ENCODE measurements at places on chromosomes 11 and 22.

GRCh38 chr11:100525635-100526034 lies 161.5 kb upstream of the ARHGAP42 start:
- no peak for DNase-seq

- DNase-seq = no peak
These were observed 57.9 kb downstream of the NOX4 start for GRCh38 chr11:89433278-89433677.

DNA sequence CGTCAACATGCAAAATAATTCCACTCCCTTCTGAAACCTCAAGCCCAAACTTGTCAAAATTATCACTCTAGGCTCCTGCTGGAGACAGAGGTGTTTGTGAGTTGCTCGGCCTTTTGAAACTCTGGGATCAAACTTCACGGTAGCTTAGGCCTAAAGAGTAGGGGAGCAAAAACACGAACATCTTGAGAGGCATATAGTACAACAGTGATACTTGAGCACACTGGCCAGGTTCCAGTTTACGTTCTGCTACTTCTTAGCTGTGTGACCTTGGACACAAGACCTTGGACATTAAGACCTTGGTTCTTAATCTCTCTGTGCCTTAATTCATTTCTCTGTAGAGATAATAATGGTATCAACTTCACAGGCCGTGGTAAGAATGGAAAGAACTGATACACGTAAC lies 123.5 kb upstream of the LMO1 start:
- no peak for DNase-seq

DNA sequence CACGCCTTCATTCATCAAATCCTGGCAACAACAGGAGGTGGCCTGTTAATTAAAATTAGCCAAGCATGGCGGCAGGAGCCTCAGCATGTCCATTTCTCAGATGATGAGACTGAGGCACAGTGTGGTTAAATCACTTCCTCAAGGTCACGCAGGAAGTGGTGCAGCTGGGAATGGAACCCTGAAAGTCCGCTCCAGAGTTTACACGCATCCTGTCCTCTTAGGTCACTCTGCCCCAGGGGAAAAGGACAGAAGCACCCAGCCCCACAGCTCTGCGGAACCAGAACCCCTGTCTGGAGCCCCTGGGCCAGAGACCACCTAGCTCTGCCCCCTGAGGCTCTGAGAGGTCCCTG lies 19.6 kb downstream of the RPL3 start:
- no peak for DNase-seq

DNA sequence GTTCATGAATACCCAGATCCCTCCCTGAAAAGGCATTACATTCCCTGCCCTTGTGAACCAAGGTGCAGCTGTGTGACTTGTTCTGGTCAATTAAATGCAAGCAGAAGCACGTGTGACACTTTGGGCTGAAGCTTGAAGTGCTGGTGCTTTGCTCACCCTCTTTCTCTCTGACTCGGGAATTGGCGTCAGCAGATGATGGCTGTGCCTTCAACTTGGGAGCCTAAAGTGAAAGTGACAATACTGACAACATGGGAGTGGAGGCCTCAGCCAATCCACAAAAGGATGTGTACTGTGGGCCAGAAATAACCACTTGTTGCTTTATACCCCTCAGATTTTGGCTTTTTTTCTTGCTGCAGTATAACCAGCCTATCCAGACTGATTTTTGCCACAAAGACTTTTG lies 148.3 kb upstream of the THY1 start:
- DNase-seq = no peak

- no peak for DNase-seq
These were observed 188.9 kb downstream of the ST3GAL4 start for GRCh38 chr11:126544108-126545056.

DNA sequence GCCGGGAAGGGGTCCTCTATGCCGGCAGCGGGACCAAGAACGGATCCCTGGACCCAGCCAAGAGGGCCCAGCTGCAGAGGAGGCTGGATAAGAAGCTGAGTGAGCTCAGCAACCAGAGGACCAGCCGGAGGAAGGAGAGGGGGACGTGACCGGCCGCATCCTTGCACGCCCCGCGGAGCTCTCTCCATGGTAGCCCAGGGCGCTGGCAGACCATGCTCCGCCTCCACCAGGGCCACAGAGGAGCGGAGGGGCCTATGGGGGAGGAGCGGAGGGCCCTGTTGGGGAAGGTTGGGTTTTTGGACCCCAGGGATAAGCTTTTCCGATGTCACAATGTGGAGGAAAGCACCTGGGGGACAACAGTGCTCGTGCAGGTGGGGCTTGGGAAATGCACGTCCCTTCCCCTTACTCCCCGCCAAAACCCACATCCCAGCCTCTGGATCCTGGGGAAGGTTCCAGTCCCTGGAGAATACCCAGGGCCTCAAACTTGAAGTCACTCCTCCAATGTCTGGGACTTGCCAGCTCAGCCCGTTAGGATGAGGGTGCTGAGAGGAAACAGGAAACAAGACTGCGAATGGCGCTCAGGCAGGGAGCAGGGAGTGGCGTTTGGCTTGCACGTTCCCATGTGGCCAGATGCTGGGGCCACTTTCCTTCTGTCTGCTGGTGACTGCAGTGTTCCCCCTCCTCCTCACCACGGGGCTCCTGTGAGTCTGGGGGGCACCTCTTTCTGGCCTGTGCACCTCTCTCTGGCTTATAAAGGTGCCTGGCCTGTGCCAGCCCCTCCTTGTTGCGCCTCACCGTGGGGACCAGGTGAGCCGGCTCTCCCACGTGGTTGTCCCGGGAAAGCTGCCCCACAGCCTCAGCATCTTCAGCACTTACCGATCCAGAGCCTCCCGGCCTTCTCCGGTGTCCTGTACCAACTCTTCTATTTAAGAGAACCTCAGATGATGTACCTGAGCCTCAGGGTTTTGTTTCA lies 36.2 kb downstream of the IGHMBP2 start:
- DNase-seq = no peak

DNA sequence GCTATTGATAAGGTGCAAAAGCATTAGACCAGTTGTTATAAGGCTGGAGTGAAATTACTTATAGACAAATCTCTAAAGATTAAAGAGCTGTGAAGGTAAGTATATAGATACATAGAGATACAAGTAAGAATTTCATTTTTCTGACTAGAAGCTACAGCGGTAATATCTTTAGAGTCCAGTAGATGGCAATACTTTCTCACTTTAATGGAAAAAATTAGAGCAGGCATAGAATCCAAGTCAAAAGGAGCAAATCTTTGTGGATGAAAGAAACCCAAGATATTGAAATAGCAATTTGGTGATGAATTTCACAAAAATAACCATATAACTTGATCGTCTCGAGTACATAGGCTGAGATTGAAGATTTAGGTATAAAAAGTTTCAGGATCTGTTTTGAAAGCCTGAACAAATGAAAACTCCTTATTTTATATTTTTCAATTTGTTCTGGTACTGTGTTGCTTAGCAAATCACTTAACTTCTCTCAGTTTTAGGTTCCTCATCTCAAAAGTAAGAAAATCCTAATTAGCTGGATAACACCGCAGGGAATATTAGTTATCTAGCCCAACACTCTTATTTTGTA lies 81.9 kb downstream of the UVRAG start:
- DNase-seq = no peak

DNA sequence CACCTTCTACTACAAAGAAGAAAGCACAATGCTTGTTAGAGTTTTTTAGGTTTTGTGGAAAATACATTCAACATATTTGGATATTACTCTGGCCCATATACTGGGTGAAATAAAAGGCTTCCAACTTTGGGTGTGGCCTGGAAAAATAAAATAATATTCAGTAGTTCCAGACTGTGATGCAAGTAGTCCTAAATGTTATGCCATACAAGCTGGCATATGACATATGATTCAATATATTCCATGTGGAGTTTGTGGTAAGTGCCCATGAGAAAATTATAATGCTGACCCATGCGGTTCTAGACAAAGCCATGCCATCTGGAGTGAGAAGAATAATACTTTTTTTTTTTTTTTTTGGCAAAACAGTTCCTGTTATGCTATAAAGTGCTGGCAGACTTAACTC lies 683.3 kb downstream of the LUZP2 start:
- DNase-seq = no peak

DNA sequence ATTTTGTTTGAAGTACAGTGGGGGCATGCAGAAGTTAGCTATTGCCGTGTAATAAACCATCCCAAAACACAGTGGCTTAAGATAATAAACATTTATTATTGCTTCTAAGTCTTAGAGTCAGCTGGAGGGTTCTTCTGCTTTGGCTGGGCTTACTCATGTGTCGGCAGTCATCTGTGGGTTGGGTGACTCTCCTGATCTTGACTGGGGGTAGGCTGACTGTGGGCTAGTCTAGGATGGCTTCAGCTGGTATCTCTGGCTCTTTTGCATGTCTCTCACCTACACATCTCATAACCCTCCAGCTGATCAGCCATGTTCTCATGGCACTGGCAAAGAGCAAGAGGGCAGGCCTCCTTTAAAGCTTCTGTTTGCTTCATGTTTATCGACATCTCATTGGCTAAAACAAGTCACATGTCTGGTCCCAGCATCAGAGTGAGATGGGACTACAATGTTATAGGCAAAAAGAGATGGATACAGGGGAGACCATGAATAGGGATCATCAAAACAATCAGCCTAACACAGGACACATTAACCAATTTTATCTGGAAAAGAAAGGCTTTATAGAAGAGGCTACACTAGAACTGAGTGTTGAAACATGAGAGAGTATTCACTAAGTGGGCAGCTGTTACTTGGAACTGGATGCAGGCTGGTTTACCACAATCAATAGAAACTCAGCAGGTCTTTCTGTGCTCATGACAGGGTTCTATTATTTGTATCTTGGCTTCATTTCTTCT lies 5.1 kb downstream of the LRRC51 start:
- no peak for DNase-seq

GRCh38 chr22:44455151-44455962 lies 42.7 kb downstream of the RTL6 start:
- no peak for DNase-seq
